Urothelium cell line (cell line): ENCODE measurements at places on chromosomes 1 and 21.
A peak's percentile ranks its signal among the peaks of the same experiment; 100 is the strongest.

- peak; percentile 15 for DNase-seq
Observed at GRCh38 chr1:62508187-62508758, 71.4 kb downstream of the USP1 start.

- DNase-seq: no peak
Observed at GRCh38 chr1:48683839-48684238, 92.9 kb downstream of the BEND5 start.

GRCh38 chr21:16563795-16564194 lies 834.0 kb downstream of the USP25 start:
- DNase-seq: peak; percentile 81

DNA sequence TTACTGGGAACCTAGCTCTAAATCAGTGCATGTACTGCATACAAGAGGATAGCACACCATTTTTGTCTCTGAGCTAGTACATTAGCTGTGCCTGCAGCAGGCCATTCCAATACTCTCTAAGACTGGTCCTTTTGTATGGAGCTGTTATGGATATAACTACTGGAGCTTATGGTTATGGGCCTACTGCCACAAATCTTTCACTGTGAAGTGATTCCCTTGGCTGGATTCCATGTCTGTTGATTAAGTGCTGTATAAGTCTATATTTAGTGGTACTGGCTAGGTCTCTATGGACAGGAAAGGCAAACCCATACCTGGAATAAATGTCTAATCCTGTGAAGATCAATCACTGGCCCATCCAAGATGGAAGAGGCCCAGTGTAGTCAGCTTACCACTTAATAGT lies 12.0 kb downstream of the ZFYVE9 start:
- DNase-seq: no peak

- peak; percentile 75 for DNase-seq
Observed at GRCh38 chr1:160046494-160047110, 14.8 kb upstream of the PIGM start.

DNA sequence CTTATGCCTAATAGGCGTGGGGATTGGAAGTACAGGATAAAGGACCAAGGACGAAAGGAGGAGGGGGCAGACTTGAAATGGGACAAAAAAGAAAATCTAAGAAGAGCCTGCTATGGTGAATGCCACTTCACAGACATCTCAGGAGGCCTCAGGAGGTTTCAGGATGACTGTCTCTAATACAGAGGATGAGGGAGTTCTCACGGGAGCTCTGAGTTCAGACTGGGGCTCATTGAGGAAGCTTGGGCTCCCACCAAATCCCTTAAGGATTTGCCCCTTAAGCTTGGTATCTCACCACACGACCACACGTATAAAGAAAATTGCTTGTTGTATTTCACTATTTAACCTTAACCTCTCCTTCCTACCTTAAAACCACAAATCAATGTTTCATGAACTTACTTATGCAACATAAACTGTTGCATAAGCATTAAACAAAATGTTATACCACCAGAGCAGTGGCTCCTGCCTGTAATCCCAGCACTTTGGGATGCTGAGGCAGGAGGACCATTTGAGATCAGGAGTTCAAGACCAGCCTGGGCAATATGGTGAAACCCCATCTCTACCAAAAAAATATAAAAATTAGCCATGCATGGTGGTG lies 12.4 kb downstream of the SLC30A1 start:
- no peak for DNase-seq

GRCh38 chr1:66436378-66437135 lies 97.4 kb upstream of the SGIP1 start:
- DNase-seq: peak; percentile 37

GRCh38 chr1:26922431-26922729 lies 837 bp downstream of the NUDC start:
- no peak for DNase-seq

DNA sequence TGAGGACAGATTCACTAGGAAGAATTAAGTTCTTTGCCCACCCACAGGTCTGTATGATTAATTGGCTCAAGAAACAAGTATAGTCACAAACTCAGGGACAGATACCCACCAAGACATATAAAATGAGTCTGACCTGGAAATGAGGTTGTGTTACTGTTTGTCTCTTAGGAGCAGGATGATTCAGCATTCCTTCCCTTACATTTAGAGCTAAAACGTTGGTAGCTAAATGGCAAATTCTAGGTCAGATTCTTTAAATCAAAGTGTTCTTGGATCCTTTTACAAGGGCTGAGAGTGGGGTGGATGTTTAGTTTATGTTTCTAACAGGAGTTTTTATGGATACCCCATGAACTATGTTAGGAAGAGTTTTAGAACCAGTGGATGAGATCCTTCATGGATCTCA lies 4.7 kb downstream of the RIMKLA start:
- DNase-seq: no peak

DNA sequence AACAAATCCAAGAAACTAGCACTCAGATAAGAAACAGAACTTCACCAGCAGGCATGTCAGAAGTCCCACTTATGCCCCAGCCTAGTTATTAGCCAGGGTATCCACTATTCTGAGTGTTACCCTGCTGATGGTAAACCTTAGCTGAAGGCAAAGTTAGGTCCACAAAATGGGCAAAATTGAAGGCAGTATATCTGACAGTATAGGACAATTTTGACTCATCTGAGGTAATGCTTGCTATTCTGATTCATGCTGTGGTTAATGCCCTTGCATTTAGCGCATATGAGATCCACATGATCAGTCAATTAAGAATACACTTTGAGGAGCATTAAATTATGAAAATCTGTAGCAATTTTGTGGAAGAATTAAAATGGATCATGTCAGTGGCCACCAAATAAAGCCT lies 15.1 kb downstream of the IFI44 start:
- DNase-seq: no peak

GRCh38 chr1:195243492-195243891 lies 1364.7 kb downstream of the KCNT2 start:
- DNase-seq: no peak

GRCh38 chr1:160855181-160855981 lies 7.3 kb downstream of the CD244 start:
- DNase-seq: no peak

DNA sequence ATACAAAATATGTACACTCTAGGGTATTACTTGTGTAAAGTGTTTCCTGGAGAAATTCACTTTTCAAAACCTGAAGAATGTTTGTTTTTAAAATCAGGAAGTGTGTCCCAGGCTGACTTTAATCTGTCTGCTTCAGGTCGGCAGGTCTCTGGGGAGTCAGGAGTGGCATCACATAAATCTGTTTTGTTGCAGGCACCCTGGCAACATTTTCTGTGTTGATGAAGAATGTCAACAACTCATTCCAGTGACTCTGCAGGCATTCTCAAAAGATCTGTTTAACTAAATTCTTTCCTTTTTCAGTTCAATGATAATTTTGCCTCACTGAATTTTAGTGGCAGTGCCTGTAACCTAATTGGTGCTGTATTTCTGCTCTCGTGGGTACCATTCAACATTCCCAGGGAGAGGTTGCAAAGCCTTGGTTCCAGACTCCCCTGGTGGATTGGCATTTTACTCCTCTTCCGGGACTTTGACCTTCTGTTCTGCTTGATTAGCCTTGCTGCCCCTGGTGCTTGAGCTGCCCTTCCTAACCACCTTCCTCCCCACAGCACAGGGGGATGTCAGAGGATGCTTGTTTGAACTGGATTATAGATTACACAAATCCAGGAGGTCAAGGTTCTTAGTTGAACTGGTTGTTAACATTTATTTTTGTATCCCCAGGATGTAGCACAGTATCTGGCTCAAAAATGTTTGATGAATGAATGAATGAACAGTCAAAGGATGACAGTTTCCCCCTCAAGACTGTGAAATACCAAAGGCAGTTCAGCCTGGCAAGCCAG lies 55.4 kb upstream of the LPGAT1 start:
- DNase-seq: no peak

DNA sequence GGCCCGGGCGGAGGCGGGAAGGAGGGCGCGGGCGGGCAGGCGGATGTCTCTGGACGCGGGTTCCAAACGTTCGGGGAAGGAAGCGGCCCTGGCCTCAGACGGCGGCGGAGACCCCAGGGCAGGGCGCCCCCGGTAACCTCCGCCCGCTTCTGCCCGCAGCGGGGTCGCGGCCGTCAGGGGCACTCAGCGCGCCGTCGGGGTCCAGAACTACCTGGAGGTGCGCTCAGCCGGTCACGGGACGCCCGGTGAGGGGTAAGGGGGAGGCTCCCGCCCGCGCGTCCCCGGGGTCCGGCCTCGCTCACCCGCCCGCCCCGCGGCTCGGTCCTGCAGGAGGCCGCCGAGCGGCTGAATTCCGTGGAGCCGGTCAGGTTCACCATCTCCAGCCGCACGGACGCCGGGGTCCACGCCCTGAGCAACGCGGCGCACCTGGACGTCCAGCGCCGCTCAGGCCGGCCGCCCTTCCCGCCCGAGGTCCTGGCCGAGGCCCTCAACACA lies 406 bp downstream of the PUSL1 start:
- no peak for DNase-seq

- no peak for DNase-seq
Observed at GRCh38 chr1:39639305-39640130, at the start of gene HEYL. Gene HEYL (minus strand): TSS chr1:39639643. CDS start chr1:39639625, 18 bp downstream.

- no peak for DNase-seq
Observed at GRCh38 chr1:5645929-5646328, 346.3 kb downstream of the NPHP4 start.

- no peak for DNase-seq
Observed at GRCh38 chr1:30755334-30755733, 2.2 kb downstream of the LAPTM5 start.

GRCh38 chr1:207997486-207998268 lies 86.8 kb upstream of the CD34 start:
- peak; percentile 74 for DNase-seq

GRCh38 chr1:110643879-110644472 lies 30.8 kb downstream of the KCNA3 start:
- DNase-seq: no peak

DNA sequence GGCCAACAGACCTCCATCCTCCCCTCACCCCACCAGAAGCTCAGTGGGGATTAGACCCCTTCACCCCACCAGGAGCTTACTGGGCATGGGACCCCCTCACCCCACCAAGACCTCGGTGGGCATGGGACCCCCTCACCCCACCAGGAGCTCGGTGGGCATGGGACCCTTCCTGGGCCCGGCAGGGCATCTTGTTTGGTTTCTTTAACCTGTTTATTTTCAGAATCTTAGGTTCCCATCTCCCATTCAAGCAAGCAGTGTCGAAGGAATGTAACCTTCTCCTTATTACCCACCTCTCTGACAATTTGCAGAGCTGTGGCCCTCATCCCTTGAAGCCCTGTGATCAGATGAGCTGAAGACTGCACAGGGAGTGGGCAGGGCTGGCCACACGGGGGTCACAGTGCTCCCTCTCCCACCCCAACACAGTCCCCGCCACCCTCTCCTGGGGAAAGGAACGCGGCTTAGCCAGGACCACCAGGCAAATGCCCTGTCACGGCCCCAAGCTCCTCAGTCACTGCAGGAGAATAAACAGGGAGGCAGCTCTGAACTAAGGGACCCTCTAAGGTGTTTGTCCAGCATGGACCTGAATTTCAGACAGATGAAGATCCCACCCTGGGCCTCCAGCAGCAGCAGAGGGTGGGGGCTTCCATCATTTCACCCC lies 330.0 kb downstream of the NPHP4 start:
- DNase-seq: no peak

DNA sequence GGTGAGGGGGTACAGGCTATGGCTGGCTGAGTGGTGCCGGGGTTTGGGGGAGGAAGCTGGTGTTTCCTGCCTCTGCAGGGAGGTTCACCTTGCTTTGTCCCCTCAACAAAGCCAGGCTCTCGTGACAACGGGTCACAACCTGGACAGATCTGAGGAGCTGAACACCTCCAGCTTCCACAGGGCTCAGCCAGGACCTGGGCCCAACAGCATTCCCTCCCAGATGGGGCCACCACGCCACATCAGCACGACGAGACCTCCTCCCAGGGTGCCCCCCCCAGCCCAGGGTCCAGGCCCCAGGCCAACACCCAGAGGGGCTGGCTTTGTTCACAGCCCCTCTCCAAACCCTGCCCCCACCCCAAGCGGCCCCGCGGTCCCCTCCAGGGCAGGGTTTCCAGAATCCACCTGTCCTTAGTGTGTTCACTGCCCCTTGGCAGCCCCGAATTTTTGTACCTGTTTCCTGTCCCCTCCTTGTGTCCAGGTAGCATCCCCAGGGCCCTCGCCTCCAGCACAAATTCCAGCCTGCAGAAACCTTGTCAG lies 34.7 kb downstream of the UBE2G2 start:
- no peak for DNase-seq

DNA sequence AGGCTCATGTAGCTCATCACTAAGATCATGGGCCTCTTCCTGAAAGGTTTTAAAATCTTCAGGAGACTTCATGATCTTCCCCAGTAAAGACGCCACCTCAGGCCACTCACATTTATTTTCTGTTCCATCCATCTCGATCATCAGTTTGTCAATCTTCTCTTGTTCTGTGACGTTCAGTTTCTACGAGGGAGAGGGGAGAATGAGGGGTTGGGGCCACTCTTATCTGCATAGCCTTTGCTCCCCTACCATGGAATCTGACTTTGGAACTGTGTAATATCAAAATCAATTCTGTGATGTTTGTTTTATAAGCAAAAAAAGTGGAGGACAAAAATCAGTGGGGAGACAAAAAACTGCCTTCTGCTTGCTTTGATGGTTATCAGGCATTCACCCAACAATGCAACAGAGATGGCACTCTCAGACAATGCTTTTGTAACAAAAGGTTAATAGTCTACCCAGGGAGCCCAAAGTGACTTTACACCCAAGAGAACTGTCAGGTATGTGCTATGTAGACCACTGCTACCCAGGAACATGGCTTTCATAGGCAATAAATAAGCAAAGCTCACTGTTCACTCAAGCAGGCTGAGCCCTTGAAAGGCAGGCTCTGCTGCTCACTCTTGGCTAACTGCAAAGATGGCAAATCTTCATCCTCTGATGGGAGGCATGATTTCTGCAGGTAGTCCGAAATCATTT lies 10.5 kb downstream of the ENO1 start:
- no peak for DNase-seq

- no peak for DNase-seq
Observed at GRCh38 chr1:39877231-39877778, 6.0 kb downstream of the TRIT1 start.

DNA sequence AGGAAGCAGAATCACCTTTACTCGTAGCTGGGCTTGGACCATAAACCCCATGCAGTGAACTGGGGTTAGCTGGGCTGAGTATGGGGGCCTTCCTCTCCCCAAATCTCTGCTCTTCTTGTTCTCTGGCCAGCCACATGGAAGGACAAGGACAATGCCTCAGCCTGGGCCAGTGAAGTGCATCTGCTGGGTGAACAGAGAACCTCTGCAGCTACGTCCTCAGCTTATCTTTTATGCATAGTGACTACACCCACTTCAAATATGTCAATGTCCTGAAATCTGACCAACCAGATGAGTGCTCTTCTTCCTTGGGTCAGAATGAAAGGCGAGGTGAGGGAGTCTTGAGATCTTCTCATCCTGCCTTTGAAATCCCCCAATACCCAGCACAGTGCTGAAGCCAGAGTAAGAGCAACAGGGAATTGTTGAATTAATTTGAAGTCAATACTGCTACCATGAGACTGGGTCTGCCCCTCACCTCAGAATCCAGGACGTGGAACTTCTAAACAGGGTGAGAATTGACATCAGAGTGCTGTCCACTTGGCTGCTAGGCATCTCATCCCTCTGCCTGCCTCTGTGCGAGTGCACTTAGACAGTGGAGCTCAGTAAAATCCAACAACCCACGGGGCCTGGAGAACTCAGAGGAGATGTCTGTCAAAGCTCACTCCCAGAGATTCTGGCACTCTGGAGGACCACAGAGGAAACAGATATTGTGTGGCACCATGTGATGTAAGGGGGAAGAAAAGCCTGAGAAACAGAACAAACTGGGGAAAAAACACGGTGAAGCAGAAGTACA lies 99.0 kb downstream of the IER5 start:
- no peak for DNase-seq

GRCh38 chr1:27872059-27872801 lies at the start of gene THEMIS2:
Gene THEMIS2 (plus strand): TSS chr1:27872544. CDS start chr1:27872572, 28 bp downstream.
- DNase-seq: no peak
